ENCODE measurements at places on chromosomes 4 and X. TPM values are rescaled to one million over a fixed set of nuclear protein-coding genes. Genes with fewer than 3 reads are reported as not detected.

The MAGEA9B gene
- total RNA-seq: not detected

The ANKRD17 gene
- total RNA-seq: 29.6 TPM

The USP17L13 gene
- not detected for total RNA-seq

The BMX gene
- not detected for total RNA-seq

The PABPC1L2B gene
- not detected for total RNA-seq

The YY2 gene
- 0.87 TPM for total RNA-seq

The PORCN gene
- total RNA-seq: 18.3 TPM

The KDR gene
- total RNA-seq: not detected

The MSMO1 gene
- 19.2 TPM for total RNA-seq

The COL4A6 gene
- not detected for total RNA-seq

The RBM46 gene
- not detected for total RNA-seq

The FGFBP2 gene
- total RNA-seq: 9.9 TPM

The GBA3 gene
- total RNA-seq: not detected

The FAM9C gene
- total RNA-seq: not detected

The MAGEA3 gene
- total RNA-seq: not detected

The DDIT4L gene
- not detected for total RNA-seq

The KLHL13 gene
- 0.50 TPM for total RNA-seq

The PDK3 gene
- 13.3 TPM for total RNA-seq

The MAGEB17 gene
- not detected for total RNA-seq

The MAGEC2 gene
- not detected for total RNA-seq
